ENCODE measurements at places on chromosomes 4 and X.

GRCh38 chr4:146098978-146099377, 76.5 kb upstream of the LSM6 start:
- DNase-seq = no peak

DNA sequence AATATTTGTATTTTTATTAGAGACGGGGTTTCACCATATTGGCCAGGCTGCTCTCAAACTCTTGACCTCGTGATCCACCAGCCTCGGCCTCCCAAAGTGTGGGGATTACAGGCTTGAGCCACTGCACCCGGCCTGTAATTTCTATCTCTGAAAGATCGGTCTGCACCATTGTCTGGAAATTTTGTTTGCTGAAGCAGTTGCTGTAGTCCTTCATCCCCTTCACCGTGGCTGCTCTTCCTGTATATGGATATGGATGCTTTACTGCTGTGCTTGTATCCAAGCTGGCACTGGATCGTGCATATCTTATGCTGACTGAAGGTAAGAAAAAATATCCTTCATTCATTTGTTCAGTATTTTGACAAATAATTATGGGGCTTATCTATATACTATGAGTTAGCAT, 338.4 kb upstream of the GNPDA2 start:
- no peak for DNase-seq

- DNase-seq = no peak
These were observed 2595.3 kb downstream of the ARAP2 start for GRCh38 chr4:33649015-33649414.

- no peak for DNase-seq
These were observed 223.0 kb downstream of the PAPSS1 start for GRCh38 chr4:107497054-107497453.

- no peak for DNase-seq
These were observed 88.5 kb downstream of the HADH start for GRCh38 chr4:108078024-108078733.

DNA sequence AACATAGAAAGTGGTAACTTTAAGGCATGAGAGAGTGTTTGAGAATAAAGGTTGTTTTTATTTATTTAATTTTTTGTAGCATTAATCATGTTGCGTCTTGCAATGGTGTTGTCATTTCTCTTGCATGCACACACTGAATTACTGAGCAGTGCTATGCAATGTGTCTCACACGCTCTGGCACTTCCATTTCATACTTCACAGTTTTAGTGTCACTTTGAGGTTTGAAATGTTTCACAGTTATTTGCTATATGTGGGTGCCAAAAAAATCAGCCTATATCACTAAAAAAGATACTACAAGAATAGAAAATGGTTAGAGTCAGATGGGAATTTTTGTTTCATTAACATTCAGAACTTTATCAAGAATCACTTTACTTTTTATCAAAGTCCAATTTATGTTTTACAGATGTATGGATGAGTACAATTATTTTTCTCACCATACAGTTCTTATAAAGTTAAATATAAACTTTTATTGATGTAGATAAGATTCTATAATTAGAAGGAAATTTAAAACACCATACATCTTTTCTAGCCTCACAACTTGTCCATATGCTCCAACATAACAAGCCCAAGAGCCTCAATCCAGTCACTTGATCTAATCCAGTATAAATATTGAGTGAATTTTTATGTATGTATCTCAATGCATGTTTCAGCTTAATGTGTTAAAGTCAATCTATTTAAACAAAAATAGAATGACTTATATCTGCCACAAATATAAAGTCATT, 114.0 kb downstream of the IQCM start:
- DNase-seq = no peak

DNA sequence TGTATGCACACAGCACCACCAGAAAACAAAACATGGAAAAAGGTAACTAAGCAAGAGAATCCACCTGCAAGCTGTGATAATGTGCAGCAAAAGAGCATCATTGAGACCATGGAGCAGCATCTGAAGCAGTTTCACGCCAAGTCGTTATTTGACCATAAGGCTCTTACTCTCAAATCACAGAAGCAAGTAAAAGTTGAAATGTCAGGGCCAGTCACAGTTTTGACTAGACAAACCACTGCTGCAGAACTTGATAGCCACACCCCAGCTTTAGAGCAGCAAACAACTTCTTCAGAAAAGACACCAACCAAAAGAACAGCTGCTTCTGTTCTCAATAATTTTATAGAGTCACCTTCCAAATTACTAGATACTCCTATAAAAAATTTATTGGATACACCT, 90.2 kb downstream of the TET2 start:
- no peak for DNase-seq

GRCh38 chr4:122873821-122874593, 47.4 kb downstream of the FGF2 start:
- no peak for DNase-seq
